Foreskin melanocyte (primary cell): ENCODE measurements at places on chromosomes 1 and 21.
A peak's percentile ranks its signal among the peaks of the same experiment; 100 is the strongest.

DNA sequence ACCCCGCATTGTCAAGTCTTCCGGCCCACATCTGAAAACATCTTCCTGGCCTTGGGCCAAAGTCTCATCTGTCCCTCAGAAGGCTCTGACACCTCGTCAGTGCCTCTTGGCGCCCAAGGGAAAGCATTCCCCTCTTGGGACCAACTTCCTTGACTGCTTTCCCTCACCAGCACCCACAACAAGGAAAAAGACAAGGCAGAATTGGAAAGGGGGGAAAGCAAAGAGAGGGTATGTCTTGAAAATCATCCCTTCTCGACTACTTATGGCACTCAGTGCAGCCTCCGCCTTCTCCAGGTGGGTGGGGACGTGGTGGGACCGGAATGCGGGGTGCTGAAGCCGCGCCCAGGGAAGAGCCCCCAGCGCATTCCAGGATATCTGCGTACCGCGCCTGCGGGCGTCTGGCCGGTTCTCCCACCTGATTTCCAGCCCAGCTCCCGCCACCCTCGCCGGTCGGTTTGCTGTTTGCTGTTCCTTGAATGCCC is 554 bp upstream of the SLC39A1 start:
- no peak for DNase-seq

DNA sequence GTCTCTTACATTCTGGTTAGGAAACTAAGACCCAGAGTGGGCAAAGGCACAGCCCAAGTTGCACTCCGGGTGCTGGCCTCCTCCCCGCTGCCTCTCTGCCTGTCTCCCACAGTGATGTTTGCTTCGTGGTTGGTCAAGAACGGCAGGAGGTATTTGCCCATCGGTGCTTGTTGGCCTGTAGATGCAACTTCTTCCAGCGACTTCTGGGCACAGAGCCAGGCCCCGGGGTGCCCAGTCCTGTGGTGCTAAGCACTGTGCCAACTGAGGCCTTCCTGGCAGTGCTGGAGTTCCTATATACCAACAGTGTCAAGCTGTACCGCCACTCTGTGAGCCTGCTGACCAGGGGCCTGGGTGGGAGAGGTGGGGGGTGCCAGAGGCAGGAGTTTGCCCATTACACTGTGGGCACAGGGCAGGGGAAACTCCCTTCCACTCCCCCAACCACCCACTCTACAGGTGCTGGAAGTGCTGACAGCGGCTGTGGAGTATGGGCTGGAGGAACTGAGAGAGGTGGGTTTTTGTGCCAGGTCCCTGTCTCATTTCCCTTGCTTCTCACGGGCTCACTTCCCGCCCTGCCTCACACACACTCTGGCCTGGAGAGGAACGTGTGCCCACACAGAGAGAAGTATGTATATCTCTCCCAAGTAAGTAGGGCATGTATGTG is 1.9 kb downstream of the BTBD19 start:
- DNase-seq: no peak

- no peak for DNase-seq
These were observed 21.0 kb downstream of the YIPF1 start for GRCh38 chr1:53868565-53868964.

DNA sequence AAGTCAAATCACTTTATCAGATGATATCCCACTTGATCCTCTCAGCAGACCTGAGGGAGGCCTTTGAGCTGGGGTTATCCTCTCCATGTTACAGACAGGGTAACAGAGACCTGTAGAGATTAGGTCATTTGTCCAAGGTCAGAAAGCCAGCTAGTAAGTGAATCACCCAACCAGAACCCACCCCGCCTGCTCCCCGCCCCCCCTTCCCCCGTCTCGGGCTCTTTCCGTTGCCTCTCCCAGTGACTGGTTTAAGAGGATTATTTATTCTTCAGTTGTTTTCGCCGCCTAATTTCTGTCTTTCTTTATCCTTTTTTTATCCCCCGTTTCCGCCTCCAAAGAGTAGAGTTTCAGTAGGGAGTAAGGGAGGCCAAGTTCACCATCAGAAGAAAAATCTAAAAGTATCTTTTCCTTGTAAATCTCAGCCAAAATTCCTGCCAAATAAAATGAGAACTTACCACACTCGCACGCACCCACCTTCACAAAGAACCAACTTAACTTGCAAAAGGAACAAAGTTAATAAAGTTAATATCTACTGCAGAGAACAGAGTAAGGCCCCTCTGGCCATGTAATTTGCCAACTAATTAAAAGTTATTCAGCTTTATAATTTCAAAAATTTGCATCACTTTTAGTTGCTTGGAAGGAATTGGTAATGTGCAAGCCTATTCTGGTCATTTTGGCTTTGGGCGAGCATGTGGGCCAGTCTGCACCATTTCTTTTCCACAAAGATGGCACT is 76.8 kb upstream of the TRABD2B start:
- DNase-seq: no peak

DNA sequence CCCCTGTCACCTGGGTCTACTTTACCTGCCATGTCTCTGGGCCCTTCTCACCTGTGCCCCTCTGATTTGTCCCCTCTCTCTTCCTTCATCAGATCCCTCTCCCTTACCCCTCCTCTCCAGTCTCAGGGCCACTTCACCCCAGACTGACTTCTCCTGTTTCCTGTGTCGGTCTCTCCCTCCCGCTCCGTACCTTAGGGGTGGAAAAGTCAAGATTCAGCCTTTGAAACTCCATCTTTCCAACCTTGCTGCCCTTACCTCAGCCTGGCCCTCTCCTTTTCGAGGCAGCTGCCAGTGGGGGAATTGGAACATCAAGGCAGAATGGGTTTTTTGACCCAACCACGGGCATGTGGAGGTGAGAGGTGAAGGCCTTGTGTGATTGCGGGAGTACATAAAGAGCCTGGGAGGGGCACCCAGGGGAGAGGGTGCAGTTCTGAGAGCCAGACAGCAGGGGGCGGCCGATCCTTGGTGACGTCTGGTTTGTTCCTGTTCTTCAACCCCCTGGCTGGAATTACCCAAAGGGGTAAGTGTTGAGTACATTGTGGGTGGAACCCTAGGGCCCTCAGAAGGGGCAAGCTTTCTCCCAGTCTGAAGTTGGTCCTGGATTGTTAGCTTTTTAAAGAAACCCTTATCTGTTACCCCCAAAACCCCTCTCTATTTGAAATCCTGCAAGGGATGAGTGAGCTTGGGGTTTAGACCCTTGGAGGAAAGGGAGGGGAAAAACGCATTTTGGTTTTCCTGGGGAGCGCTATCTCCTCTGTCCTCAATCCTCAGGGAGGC is 12.3 kb upstream of the DMBX1 start:
- peak; percentile 35 for DNase-seq

- no peak for DNase-seq
These were observed 166.3 kb upstream of the RAB4A start for GRCh38 chr1:229104654-229105053.

DNA sequence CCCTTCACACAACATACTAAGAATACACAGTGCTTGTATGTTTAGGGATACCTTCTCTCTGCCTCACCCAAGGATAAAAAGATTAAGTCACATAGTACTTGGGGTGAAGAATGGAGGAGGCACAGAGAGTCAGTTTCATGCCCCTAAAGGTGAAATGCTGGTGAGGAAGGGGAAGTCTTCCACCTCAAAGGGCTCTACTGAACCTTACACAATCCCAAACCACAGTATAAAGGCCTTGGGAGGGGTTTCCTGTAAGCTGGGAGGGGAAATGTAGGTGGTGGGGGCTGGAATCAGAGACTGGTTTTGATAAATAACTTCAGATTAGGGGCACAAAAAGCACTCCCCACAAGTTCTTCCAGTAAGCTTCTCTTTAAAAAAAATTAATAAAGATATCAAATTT is 3.5 kb downstream of the MINDY1 start:
- DNase-seq: no peak

DNA sequence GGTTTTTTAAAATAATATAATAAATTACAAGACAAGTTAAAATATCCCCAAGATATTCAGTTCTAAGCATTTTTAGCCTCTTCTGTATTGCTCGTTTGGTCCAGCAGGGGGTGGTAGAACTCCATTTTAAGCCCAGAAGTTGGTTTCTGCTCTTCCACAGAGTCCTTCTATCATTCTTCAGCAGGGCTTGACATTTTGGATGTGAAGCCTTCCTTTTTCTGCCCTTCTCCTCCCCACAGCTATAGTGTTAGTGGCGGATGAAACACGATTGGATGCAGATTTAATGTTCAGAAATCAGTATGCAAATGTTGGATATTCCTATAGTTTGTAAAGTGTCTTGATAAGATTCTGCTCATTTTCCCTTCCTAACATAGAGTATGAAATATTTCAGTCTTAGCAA is 1.4 kb downstream of the NCAM2 start:
- peak; percentile 66 for DNase-seq

DNA sequence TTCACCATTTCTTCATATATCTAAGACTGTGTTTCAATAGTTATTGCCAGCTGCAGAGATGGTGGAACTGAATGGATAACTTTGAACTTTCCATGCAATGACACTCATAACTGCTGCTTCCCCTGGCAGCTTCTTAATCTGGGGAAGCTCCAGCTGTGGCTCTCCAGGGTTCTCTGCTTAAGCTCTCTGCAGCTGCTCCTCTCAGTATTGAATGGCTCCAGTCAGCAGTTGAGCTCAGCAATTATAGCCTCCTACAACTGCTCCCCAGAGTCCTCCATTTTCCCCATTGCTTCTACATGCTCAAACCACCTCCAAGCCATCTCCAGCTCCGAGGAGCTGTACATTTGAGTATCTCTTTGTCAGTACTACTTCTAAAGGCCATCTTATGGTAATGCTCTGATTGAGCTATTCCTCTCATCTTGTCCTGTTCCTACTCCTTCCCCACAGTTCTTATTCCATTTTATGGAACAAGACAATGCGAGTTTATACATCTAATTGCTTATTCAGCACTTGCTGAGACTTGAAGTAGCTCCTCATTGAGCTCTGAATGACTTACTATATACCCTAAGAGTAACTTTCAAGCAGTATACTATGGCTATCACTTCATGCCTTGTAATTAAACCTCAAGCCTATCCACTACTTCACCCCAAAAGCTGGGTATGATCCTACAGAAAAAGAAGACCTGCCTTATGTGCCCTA is 362.4 kb downstream of the NEGR1 start:
- DNase-seq: no peak

DNA sequence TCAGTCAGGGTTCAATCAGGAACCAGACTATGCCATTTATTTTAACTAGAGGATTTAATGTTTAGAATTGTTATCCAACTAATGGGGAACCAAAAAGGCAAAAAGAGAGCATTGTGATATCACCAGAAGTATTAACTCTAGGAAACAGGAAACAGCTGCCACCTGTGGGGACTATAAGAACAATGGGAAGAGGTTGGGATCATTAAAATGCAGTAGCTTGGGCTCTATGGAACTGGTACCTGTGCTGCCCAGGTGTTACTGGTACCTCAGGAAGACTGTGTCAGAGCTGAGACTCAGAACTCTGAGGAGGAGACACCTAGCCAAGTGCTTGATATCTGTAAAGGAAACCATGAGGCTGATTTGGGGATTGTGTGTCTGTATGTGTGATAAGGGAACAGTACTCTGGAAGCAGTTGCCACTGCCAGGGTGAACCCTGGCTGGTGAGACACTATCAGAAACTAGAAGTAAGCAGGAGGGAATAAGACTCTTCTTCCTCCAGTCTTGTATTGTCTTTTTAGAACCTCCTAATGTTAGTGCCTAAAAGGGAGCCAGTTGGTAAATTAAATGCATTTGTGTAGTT is 49.4 kb downstream of the MAN1A2 start:
- DNase-seq: no peak

DNA sequence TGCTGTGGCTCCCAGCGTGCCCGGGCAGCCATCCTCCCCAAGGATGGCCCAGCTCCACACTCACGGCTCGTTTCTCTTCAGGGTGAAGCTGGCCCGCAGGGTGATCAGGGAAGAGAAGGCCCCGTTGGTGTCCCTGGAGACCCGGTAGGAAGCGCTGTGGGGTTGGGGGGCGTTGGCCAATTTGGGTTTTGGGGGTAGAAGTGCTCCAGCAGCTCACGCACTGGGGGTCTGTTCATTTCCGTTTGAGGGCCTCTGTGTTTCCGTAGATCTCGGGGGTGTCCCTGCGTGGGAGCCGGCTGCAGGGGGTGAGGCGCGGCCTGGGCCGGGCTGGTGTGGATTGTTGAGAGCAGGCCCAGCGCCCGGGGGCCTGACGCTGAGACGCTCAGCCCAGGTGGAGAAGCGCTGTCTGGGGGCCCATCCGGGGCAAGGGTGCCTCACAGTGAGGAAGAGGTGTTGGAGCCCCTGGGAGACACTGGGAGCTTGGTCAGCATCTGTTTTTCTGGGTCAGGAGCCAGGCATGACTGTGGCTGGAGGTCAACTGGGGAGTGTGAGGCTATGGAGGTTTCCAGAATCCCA is 12.6 kb downstream of the COL6A1 start:
- no peak for DNase-seq

GRCh38 chr1:40094466-40095110 is 2.5 kb downstream of the PPT1 start:
- DNase-seq: no peak

DNA sequence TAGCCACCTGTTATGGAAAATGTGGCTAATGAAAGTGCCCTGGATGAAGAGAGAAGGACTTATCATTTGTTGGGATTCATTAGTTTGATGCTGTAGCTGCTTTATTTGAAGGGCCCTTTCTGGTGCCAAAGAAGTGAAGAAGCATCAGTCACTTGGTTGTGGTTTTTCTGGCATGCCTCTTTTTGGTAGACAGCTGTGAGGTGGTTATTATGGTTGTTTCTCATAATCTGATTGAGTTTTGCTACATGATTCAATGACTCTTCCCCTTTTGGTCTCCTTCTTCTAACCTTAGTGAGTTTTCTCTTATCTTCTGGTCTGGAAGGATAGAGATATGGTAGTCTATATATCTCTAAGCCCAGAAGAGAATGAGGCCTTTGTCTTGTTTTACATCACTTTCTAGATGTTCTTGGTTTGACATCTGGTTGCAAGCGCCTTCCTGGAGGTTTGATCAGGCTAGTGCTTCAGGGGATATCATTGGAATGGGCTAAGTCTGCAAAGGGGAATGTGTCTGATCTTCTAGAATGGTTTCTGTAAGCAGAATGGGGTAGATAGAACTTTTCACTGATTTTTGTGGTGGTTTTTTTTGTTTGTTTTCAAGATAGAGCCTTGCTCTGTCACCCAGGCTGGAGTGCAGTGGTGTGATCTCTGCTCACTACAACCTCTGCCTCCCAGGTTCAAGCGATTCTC is 26.0 kb downstream of the ARID1A start:
- peak; percentile 64 for DNase-seq

GRCh38 chr1:53641481-53642214 is 97.3 kb downstream of the GLIS1 start:
- DNase-seq: no peak

- DNase-seq: no peak
These were observed 53.1 kb downstream of the NAV1 start for GRCh38 chr1:201591981-201592380.

GRCh38 chr1:212696721-212697331 is 2.8 kb downstream of the BATF3 start:
- DNase-seq: no peak

- DNase-seq: peak; percentile 90
These were observed 173.3 kb downstream of the COL24A1 start for GRCh38 chr1:85983316-85983715.
